Vein endothelial cell (primary cell): ENCODE measurements at places on chromosomes 3 and 15. TPM values are rescaled to one million over a fixed set of nuclear protein-coding genes. Genes with fewer than 3 reads are reported as not detected.

The TRPM1 gene
- total RNA-seq: 0.38 and 1.3 TPM in 2 replicates

The SLC22A14 gene
- total RNA-seq: 0.10 TPM in 1 of 2 replicates, not detected in the other

The CHRM5 gene
- total RNA-seq: not detected in 2 replicates

The EFL1 gene
- total RNA-seq: 18.6 and 25.0 TPM in 2 replicates

The LMOD3 gene
- total RNA-seq: not detected in 2 replicates

The CACNA2D3 gene
- total RNA-seq: not detected in 2 replicates

The PEX5L gene
- total RNA-seq: under 0.01 TPM in 1 of 2 replicates, not detected in the other

The COL6A5 gene
- total RNA-seq: not detected in 2 replicates

The CLDND1 gene
- total RNA-seq: 88.8 and 96.8 TPM in 2 replicates

The CELF6 gene
- total RNA-seq: under 0.01 and 0.10 TPM in 2 replicates

The C3orf20 gene
- total RNA-seq: not detected in 2 replicates

The SLC7A14 gene
- total RNA-seq: 1.1 and 2.0 TPM in 2 replicates

The ABHD2 gene
- total RNA-seq: 59.0 and 60.4 TPM in 2 replicates

The DUOXA2 gene
- not detected in 2 replicates for total RNA-seq
